ENCODE measurements at places on chromosomes 4 and X.

DNA sequence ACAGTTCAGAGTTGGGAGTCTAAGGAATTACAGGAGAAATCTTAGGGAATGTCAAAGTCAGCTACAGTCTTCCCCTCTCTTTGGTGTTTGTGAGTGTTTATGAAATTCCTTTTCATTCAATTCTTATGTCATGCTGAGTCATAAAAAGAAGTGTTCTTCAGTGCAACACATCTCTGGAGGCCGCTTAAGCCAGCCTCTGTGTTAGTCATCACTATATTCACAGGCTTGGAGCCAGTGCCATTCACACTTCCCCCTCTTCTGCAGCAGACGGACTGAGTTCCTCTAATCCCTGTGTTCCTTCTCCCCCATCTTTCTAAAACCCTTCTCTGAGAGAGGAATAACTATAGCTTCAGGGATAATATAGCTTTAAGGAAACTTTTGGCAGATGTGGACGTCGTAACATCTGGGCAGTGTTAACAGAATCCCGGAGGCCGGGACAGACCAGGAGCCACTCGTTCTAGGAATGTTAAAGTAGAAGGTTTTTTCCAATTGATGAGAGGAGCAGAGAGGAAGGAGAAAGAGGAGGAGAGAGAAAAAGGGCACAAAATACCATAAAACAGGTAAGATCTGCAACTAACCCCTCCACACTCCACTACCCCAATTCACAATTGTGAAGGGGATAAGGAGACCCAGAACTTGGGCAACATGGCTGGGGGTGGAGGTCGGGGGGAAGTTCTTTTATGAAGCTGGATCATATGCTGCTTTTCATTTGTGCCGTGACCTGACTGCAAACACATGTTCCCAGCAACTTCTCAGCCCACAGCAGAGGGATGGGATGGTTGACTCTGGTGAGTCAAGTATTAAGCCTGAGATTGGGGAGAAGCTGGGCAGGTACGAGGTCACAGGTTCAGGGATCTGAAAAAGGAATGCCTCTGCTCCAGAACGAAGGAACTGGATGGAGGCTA, at the start of gene SRPX2:
TSS of gene SRPX2 (plus strand) at position 244 of the 905 bp plus-strand sequence. CDS start 2,124 bp downstream, outside the sequence.
- DNase-seq, result no peak

GRCh38 chrX:140090800-140091124, 125.4 kb upstream of the CXorf66 start:
- no peak for DNase-seq

DNA sequence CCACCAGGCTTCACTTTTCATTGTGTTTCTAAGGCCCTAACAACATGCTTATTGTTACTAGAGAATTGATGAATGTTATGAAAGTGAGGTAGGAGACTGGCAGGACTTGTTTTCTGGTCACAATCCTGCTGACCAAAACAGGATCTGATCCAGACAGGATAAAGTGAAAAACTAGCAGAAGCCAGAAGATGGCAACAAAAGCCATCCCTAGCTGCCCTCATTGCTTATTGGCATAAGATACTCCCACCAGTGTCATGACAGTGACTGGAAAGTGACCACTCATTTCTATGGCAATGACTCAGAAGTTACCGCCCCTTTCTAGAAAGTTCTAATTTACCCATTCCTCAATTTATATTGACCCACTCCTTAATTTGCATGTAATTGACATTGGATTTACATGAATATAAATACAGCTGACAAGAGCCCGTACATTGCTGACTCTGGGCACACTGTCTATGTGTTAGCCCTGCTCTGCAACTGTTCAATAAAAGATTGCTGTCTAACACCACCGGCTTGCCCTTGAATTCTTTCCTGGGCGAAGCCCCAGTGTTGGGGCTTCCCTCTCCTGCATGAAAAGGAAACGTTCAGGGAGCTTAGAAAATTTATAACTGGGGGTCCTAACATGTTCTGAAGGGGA, 30.0 kb upstream of the FGG start:
- no peak for DNase-seq

DNA sequence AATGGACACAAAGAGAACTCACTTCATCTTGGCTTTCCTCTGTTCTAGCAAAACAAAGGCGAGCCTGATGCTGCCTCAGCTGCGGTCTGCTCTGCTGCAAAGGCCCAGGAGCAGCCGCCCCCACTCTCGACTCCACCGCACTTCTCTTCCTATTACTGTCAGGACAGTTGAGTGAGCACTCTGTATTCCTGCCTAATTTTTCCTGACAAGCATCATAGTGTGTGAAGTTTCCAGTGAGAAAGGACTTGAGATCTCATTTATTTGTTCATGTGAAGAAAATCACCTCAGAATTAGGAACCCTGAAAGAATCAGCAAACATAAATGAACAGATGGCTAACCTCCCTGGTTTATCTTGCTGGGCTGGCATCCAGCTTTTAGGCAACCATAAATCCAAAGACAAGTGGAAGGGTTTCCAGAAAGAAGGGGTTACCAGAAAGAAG, 15.6 kb downstream of the SCARB2 start:
- no peak for DNase-seq

- DNase-seq, result no peak
Observed at GRCh38 chr4:73765296-73765695, 24.9 kb downstream of the CXCL8 start.

DNA sequence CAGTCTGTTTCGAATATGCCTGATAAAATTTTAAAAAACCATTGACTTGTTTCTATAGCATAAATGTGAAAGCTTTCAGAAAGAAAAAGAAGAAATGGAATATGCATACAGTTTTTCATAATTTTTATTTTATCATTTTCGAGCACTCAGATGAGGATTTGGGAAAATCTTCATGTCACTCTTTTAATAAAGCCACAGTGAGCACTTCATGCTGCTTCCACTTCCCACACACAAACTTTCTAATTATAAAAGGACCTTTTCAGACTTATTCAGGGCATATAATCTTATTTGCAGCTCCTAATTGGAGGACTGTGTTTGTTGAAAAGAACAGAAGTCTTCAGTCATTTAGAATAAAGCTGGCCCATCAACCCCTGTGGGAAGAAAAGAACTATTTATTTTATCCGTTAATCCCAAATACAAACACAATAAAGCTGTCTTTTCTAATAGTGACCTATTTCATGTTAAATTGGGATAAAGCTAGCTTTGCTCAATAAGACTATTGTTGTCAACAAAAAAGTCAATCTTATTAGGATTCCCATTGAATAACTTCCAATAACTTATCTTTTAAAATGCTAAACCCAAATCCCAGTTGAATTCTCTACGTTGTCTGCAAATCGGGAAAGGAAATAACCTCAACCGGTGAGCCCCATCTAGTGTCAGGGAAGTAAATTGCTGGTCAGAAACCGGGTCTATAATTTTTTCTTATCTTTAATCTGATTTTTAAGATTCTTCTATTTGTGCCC, 211.5 kb downstream of the PDGFRA start:
- DNase-seq, result no peak

All from CD4-positive, alpha-beta T cell treated with Interleukin-6 at 100 ng/mL for 8 hours (primary cell).